ENCODE measurements at places on chromosomes 4 and X.

DNA sequence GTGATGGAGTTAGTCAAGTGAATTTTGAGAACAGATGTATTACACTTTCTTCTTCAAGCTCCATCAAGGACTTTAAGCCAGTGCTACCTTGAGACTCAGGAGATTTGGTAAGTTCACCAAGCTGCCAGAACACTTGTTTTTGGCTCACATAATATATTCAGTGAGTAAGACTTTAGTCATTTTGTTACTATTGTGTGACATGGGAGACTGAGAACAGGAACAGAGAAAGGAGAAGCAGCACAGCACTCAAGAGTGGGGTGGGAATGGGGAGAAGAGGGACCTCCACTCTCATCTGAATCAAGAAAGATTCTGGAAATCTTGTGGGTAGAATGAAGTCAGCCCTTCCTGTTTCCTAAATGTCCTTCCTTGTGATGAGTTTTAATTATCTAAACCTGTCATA is 87.3 kb upstream of the TET2 start:
- no peak for DNase-seq

DNA sequence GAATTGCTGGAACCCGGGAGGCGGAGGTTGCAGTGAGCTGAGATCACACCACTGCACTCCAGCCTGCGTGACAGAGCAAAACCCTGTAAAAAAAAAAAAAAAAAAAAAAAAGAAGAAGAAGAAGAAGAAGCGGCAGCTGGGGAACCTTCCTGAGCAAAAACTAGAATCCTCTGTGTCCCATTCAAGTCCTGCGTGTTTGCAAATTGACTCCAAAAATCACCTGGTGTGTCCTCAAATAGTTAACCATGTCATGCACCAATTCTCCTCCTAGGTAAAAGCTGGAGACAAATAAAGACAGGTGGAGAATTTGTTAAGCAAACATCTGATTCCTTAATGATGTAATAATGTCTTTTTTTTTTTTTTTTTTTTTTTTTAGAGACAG is 31.9 kb upstream of the ASMTL start:
- no peak for DNase-seq

DNA sequence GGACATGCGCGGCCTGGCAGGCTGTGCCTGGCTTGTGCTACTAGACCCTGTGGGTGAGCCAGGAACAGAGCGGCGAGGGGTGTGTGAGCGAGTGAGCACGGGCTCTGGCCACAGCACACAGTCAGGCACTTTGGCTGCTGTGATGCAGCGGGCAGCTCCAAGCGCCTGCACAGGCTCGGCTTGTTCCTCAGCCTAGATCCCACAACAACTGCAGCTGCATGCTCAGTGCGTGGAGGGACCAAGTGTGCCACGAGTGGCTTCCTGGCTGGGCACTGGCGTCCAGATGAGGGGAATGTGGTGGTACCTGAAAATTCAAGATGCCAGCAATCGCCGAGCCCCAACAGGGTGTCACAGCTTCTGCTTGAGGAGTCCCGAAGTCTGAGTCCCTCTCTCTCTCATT is 1056.6 kb downstream of the RAPGEF2 start:
- DNase-seq = no peak

- no peak for DNase-seq
Measured at GRCh38 chr4:85715991-85716737, 241.2 kb downstream of the ARHGAP24 start.

GRCh38 chr4:83221897-83222441 is 62.6 kb downstream of the COQ2 start:
- DNase-seq = no peak

Measured in vagina (tissue), 2 donors.